ENCODE measurements at places on chromosomes 11 and 22.

- peak; percentile 90 for DNase-seq
Observed at GRCh38 chr11:12552692-12553091, 121.5 kb upstream of the TEAD1 start.

GRCh38 chr11:18710545-18710944 lies 12.0 kb downstream of the TMEM86A start:
- DNase-seq, result no peak

GRCh38 chr11:23540101-23540561 lies 679.9 kb upstream of the CCDC179 start:
- peak; percentile 46 for DNase-seq

DNA sequence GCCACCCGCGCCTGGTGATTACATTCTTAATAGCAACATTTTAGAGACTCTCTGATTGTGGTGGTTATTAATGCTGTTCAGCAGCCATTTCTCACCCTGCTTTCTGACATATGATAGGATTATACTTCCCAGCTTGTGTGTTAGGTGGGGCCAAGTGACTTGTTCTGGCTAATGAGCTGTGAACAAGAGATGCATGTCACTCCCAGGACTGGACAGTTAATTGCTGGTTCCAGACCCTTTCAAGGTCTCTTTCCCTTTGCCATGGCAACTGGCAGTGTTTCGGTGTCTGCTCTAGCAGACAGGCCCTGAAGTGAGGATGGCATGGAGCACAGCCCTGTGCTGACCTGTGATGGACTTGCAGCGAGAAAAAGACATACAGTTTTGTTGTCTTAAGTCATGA lies 8.9 kb upstream of the PTPRJ start:
- DNase-seq, result no peak

DNA sequence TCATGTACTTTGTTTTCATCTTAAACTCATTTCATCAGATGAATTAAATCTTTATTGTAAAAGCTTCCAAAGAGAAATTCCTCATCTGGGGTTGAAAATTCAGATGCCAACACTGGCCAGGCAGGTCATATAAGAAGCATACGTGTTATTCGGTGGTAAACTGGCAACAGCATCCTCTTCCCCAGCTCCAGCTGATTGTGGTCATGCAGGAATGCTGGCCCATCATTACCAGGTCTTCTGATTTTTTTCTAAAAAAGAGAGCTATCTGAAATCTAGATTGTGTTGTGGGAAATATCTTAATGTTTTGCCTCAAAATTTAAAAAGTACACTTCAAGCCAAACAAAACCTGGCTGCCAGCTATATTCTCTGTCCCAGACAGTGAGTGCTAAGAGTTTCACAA lies 53.6 kb downstream of the ARFGAP2 start:
- no peak for DNase-seq

GRCh38 chr22:45632791-45633515 lies 38.7 kb upstream of the ATXN10 start:
- no peak for DNase-seq

DNA sequence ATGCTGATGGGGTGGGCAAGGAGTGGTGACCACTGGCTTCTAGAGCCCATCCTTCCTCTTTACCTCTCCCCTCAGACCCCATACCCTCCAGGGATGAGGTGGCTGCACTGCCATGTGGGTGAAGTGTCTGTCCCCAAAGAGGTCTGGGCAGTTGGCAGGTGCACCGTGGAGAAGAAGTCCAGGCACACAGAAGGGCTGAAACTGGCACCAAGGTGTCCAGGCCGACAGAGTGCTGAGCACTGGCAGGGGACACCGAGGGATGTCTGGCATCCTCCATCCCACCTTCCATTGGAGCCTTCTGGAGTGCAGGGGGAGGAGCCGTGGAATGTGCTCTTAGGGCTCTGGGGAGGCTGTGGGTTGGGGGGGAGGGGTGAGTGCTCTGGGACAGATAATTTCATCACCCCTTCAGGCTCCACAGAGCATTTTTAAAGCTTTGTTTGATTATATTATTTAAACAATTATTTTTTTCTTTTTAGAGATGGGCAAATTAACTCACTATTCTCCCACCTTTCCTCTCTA lies 37.9 kb downstream of the PKNOX2 start:
- DNase-seq, result no peak

GRCh38 chr11:68948496-68948895 lies 32.3 kb downstream of the MRGPRD start:
- DNase-seq, result no peak

- DNase-seq, result peak; percentile 48
Observed at GRCh38 chr22:20777420-20778177, 3.7 kb downstream of the SERPIND1 start.

DNA sequence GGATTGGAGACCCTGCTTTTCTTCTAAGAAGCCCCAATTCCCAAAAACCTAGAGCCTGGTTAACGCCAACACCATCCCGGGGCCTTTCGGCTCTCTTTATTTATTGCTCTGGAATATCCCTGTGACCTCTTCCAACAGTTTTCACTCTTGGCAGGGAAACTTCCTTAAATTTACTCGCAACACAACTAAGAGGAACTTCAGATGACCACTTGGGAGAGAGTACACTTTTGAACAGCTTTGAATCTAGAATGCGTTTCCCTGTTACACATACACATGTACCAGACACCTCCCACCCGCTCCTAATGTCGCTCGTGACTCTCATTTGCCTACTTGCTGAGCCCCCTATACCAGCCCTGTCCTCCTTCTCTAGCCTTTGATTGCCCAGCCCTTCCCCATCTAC lies 19.4 kb downstream of the TUBA8 start:
- no peak for DNase-seq

DNA sequence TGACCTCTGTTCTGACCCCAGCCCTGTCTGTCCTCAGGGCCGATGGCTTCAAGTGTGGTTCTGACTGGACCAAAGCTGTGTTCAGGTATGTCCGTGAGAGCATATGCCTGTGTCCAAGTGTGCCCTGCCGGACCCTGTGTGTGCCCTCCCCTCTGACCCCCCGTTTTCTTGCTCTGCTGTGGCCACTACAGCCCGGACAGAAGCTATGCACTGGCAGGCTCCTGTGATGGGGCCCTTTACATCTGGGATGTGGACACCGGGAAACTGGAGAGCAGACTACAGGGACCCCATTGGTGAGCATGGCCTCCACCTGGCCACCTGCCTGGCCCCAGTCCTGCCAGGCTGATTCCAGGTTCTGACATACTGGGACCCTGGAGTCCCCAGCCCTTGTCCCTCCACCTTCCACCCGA lies 14.5 kb downstream of the ATG16L2 start:
- DNase-seq, result no peak

DNA sequence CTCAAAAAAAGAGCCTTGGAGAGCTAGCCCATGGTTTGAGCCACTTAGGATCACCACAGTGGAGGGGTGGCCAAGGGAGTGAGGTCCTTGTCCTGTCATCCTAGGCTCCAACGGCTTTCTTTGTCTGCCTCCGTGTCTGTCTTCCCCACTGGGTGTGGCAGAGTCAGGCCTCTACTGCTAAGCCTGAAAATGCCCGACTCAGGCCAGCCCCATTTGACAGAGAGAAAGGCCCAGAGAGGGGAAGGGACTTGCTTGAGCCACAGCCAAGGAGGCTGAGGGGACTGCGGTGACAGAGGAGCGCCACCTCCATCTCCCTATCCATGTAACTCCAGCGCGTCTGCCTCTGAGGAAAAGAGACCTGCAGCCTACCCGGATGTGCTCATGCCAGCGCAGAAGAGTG lies 27.8 kb upstream of the CD82 start:
- no peak for DNase-seq

- peak; percentile 14 for DNase-seq
Observed at GRCh38 chr22:41768430-41768829, 32.0 kb upstream of the CCDC134 start.

GRCh38 chr11:76639621-76640020 lies 30.9 kb downstream of the LRRC32 start:
- DNase-seq, result no peak

- no peak for DNase-seq
Observed at GRCh38 chr11:115612046-115612730, 108.0 kb upstream of the CADM1 start.

GRCh38 chr22:19478045-19478900 lies 720 bp downstream of the UFD1 start:
- DNase-seq, result peak; percentile 12

GRCh38 chr22:39209756-39210155 lies 35.0 kb downstream of the PDGFB start:
- no peak for DNase-seq

DNA sequence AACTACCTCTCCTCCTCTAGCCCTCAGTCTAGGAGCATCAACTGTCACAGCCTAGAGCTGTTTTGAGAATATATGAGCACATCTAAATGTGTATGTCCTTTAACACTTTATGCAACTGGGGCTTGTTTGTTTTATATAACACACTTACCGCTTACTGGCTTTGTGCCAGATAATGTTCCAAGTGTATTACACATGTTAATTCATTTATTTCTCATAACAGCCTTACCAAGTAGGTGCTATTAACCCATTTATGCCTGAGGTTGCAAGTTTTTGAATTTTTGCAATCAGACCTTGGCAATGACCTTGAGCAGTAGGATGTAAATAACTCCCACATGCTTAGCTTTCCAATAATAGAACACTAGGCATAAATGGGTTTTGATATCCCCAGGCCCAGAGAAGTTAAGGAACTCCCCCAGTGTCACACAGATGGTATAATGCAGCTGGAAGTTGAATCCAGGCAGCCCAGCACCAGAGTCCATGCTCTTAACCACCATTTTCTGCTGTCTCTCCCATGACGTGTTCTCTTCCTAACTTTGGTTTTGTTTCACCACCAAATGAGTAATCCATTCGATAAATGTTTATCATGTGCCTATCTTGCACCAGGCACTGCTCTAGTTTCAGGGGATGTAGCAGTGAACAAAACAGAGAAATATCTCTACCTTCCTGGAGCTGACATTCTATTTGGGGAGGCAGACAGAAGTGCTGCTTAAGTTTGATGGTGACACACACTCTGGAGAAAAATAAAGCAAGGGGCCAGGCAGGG lies 23.1 kb downstream of the PRDM11 start:
- DNase-seq, result no peak

- no peak for DNase-seq
Observed at GRCh38 chr11:114183044-114183511, 113.1 kb upstream of the NNMT start.

- DNase-seq, result no peak
Observed at GRCh38 chr11:37171451-37171850, 573.4 kb upstream of the RAG2 start.

GRCh38 chr11:3137486-3138177 lies 27.5 kb downstream of the OSBPL5 start:
- no peak for DNase-seq

DNA sequence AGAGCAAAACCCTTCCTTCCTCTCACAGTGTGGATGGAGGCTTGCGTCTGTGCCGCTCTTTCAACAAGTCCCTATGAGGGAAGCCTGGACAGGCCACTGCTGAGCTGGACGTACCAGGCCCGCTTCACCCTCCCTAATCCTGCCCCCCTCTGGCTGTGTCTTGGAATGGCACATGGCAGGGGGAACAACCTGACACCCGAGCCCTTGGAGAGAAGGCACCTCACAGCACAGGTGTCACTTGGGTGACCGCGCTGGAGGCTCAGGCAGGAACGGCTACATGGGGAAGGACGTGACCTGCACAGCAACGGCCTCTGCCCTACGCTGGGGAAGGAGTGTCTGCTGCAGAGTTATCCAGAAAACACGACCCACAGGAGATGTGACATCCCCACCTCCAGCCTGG lies 11.0 kb downstream of the CARS1 start:
- DNase-seq, result no peak

GRCh38 chr11:130801333-130802122 lies 114.8 kb downstream of the SNX19 start:
- peak; percentile 67 for DNase-seq

DNA sequence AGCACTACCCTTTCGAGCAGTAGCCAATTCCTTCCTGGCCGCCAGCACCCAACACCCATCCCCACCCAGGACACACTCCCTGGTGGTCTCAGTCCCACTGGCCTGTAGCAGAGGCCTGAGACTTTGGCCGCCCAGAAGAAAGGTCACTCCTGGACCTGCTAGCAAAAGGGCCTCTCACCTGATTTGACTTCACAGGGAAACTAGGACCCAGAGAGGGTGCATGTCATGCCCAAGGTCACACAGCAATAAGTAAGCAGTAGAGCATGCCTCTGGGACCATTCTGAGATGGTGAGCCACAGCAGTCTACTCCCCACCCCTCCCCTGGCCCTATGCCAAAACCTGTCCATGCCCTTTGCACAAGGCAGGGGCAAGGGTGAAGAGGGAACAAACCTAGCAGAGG lies 7.3 kb downstream of the ARRB1 start:
- DNase-seq, result no peak

DNA sequence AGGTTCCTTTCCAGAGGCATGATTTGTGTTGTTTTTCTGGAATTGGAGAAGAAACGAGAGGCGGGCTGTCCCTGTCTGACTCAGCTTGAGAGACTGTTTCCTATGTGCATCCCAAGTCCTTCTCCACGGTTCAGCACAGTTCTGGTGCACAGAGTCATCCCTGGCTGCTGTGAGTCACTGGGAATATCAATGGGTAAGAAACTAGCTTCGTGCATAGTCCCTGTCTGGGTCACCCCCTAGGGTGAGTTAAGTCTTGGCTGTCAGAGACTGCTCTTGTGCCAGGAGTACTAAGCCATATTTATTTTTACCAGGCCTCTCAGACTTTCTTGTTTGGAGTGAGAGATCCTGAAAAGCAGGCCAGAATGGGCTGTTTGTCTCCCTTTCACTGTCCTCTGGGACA lies 2.4 kb upstream of the LRP4 start:
- peak; percentile 97 for DNase-seq

DNA sequence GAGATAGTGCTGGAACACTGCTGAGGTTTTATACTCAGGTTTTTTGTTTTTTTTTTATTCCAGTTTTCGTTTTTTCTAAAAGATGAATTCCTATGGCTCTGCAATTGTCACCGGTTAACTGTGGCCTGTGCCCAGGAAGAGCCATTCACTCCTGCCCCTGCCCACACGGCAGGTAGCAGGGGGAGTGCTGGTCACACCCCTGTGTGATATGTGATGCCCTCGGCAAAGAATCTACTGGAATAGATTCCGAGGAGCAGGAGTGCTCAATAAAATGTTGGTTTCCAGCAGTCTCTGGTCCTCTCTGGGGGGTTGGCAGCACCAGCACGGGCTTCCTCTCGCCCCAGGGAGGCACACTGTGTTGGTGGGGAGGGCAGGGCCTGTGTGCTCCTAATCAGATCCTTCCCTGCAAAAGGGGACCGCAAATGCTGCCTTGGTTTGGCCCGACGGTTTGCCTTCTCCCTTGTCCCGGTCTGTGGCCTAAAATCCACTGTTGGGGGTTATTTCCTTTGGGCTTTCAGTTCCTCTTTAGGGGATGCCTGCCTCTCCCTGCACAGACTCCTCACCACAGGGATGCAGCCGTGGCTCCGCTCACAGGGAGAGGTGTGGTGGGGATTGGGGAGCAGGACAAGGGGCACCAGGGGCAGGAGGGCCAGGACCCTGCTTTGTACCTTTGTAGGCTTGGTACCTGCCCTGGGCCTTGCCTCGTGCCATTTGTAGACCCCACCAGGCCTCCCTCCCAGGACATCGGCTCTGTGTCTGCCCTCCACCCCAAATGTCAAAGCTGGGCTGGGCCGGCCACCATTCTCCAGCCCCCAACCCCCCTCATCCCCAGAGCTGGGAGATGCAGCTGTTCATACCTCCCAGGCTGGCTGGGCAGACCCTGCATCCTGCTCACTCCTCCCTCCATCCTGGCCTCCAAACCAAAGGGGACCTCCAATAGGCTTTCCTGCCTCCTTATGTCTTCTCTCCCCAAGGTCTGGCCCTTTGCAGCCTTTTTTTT lies 13.5 kb downstream of the MCAT start:
- no peak for DNase-seq

All from astrocyte of the spinal cord (primary cell).